Stimulated activated CD4-positive, alpha-beta T cell treated with anti-CD3 and anti-CD28 coated beads, TNF-alpha, amount 100 ng/mL, for 1 hour (primary cell): ENCODE measurements at places on chromosomes 6 and 20.

- no peak for DNase-seq
These were observed 5.9 kb downstream of the TMEM239 start for GRCh38 chr20:2822073-2822472.

GRCh38 chr6:170296423-170296745, 5.5 kb upstream of the DLL1 start:
- no peak for DNase-seq

DNA sequence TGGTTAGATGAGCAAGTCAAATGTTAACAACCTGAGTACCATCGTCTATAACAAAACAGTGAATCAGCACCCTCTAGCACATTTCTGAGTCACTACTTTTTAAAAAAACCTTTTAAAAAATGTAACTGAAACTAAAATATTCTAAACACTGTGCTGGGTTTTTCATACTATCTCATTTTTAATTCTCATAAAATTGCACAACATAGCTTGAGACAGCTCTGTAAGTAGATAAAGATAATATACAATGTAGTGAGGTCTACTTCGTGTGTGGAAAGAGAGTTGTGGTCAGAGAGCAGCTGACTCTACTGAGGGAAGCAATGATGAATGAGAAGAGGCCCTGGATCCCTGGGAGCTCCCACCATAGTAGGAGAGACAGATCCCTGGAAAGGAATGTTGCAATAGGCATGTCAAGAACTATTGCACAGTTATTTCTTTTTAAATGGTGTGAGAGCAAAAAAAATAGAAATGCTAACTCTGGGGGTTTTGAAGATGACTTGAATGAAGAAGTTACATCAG, 13.6 kb upstream of the CALHM6 start:
- no peak for DNase-seq

DNA sequence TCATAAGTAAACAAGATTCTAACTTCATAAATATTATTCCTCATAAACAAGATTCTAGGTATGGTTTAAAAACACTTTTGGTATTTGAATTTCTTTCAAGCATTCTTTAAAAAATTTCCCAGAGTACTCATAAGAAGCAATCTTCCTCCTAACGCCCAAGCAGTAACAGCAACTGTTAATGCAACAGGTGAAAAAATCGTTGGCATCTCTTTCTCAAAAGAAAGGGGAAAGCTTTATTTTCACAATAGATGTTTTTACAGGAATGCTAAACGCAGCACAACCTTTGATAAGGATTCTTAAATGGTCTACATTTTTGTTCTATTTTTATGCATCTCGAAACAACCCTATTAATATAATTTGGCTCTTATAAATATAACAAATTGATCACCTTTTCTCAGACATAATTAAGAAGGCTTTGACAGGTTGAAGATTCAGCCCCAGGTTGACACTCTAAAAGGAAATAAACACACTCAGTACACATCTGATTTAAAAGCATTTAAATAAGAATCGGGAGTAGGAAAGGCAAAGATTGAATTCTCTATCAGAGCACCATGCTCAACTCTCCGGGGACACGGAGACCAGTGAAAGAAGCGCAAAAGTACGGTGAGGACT, 634 bp downstream of the AHI1 start:
- no peak for DNase-seq

DNA sequence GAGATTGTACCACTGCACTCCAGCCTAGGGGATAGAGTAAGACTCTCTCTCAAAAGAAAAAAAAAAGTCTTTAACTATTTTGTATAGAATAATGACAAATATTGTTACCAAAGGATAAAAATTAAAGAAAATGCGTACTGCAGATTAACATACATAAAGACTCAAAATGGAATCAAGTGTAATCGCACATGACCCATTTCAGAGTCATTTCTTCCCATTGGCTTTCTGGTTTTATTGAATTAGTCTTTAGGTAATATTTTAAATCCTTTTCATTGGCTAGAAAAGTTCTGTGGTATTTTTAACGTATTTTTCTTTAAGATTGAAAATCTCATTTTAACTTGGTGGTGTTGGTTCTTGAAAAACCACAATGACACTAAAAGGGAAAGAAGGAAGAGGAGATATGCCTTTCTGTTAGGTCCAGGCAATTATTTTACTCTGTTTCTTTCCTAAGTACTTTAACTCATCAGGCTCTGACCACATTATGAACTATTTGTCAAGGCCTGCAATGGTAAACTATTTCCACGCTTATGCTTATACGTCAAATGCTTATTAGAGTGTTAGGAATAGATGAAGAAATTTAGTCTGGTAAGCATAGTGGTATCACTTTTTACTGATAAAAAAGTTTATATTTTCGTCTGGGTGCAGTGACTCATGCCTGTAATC, 52.3 kb downstream of the PLEKHG1 start:
- no peak for DNase-seq

GRCh38 chr6:2542101-2542857, 208.4 kb downstream of the MYLK4 start:
- no peak for DNase-seq

GRCh38 chr6:156934069-156934460, 156.9 kb downstream of the ARID1B start:
- DNase-seq, result no peak

GRCh38 chr20:63748934-63749270, 9.3 kb downstream of the SLC2A4RG start:
- no peak for DNase-seq

DNA sequence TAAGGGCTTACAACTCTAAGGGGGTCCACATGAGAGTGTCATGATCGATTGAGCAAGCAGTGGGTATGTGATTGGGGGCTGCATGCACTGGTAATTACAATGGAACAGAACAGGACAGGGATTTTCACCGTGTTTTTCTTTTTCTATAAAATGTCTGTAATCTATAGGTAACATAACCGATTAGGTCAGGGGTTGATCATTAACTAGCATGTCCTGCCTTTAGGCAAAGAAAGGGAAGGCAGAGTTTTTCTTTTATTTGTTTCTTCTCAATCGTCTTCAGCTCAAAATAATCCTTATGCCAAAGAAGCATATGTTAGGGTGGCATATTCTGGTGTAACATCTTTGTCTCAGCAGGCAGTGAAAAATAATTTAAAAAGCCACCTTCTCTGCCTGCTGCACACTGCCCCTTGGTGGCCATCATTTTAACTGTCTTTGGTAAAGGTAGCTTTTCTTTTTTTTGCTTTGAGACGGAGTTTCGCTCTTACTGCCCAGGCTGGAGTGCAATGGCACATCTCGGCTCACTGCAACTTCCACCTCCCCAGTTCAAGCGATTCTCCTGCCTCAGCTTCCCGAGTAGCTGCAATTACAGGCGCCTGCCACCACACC, 9.7 kb upstream of the CEP43 start:
- DNase-seq, result peak; percentile 17

- no peak for DNase-seq
These were observed 184.1 kb upstream of the GMDS start for GRCh38 chr6:2429460-2429859.

- DNase-seq, result no peak
These were observed at the start of gene HNF4A for GRCh38 chr20:44355498-44356352. Gene HNF4A, plus strand, starts transcription at chr20:44355699. Its CDS starts 106 bp downstream, at chr20:44355805.

- no peak for DNase-seq
These were observed 72.9 kb downstream of the TSBP1 start for GRCh38 chr6:32298632-32299336.

DNA sequence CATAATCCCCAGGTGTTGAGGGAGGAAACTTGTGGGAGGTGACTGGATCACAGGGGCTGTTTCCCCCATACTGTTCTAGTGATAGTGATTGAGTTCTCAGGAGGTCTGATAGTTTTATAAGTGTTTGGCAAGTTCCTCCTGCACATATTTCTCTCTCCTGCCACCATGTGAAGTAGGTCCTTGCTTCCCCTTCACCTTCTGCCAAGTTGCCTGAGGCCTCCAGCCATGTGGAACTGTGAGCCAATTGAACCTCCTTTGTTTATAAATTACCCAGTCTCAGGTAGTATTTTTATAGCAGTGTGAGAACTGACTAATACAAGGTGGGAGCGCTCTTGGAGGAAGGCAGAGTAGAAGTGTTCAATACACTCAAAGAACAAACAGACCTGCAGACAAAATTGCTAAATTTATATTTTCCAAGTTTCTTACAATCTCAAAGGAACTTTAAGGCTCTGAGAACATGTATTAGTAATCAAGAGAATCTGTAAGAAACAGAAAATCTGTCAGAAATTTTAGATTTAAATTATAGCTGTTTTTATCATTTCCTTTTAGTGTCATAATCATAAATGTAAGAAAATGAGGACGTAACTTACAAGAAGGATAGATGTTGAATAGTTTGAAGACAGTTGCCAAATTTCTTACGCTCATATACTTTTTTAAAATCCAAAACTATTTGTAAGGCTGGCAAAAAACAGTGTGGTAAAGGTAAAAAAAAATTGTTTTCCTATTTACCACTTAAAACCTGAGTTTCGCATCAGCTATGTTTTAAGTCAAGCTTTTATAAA, 77.7 kb downstream of the ASCC3 start:
- no peak for DNase-seq

- no peak for DNase-seq
These were observed 12.4 kb downstream of the SCML4 start for GRCh38 chr6:107811591-107812218.

- DNase-seq, result no peak
These were observed 108.6 kb downstream of the BTBD9 start for GRCh38 chr6:38531134-38531533.

- DNase-seq, result no peak
These were observed 38.3 kb downstream of the SIRPA start for GRCh38 chr20:1933465-1933870.

- no peak for DNase-seq
These were observed 11.0 kb upstream of the LOC128125822 start for GRCh38 chr6:63561288-63561687.

GRCh38 chr20:31607640-31608250, 2.7 kb downstream of the ID1 start:
- no peak for DNase-seq

DNA sequence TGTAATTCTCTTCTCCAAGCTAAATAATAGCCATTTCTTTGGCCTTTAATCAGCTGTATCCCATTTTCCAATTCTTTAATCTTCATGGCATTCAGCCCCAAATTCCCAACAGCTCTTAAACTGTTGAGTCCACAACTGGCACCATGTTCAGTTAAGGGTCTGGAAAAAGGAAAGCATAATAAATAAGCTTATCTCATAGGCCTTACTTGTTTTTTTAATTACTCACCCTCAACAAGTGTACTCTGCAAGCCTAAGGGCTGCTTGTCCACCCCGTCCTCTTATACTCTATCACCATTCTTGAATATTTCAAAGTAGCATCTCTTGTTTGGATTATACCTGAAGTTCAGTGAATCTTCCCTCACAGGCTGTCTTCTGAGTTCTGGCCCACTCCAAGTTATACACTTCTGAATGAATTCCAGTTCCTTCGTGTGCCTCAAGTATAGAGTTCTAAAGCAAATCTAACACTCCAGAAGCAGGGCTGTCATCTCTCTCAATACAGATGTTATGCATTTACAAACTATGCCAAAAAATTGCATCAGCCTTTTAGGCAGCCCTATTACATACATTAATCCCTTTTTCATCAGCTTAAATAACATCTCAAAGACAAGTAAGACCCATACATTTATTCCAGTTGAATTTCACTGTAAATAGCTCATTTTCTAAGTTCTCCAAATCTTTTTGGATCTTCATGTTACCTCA, 98.7 kb downstream of the COL21A1 start:
- DNase-seq, result no peak

DNA sequence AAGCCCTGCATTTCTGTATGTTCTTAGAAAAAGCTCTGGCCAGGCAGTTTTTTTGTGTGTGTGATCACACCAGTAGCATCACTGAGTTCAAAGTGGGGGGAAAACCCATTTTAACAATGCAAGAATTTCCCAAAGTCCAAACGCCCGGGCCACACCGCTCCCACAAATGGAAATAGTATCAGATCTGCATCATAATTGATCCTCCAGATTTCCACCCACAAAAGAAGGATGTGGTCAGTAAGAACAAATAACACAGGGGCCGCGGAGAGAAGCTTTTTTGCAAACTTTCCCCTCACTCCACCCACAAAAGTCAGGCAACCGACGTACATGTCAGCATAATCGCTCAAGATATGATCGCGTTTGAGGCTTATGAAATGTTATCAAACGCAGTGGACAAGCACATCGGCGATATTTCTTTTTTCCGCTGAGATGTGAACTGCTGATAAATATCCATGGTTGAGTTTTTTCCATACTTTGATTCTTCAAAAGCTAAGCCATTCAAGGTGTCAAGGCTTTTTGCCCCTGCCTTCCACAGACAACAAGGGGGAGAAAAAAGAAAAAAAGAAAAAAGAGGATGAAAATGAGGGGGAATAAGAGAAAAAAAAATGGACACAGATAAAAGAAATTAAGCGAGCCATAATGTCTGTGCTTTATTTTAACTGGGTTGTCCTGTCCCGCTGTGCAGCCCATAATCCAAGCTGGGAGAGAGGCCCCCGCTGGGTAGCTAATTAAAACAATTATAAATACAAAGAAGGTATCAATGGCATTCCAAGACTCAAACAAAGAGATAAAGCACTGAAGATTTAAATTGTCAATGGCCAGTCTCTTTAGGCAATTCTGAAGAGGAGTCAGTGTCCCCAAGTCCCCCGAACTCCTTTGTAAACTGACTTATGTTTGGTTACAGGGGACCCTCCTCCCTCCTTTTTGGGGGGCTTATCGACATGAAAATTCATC, 143.5 kb downstream of the ZFP64 start:
- DNase-seq, result no peak
